ENCODE measurements at places on chromosomes 5 and 9.

- DNase-seq: no peak
These were observed 161.7 kb upstream of the MVB12B start for GRCh38 chr9:126164796-126165525.

DNA sequence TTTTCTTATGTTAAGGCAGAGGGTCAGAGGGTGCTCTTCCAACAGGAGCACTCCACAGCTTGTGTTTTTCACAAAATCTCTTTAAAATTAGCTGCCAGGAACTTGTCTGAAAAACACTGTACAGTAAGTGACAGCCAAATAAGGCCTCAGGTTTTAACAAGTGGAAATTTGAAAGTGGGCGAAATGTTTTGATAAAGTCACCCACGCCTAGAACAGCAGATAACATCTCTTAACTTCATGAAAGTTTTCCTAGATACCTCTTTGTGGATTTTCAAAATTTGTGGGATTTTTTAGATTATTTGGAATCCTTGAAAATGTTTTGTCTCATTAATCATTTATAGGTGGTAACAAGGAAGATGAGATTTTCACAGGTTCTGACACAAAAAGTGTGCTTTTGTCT lies 121.3 kb downstream of the PDE4D start:
- no peak for DNase-seq

DNA sequence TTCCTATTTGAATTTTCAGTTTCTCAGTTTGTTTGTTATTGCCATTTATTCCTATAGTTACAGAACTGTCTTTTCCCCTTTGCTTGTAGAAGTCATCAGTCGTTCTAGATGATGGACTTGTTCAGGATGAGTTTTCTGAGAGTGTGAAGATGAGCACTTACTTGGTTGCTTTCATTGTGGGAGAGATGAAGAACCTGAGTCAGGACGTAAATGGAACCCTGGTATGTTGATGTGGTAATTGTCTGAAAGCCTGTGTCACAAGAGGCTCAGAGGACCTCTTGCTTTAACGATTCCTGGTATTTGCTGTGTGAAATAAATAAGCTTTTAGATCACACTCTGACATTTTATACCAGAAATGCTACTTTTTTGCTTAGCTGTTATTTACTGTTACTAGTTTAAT lies 50.6 kb downstream of the LNPEP start:
- no peak for DNase-seq

- DNase-seq: no peak
These were observed 127.4 kb upstream of the ATP10B start for GRCh38 chr5:160979385-160979784.

DNA sequence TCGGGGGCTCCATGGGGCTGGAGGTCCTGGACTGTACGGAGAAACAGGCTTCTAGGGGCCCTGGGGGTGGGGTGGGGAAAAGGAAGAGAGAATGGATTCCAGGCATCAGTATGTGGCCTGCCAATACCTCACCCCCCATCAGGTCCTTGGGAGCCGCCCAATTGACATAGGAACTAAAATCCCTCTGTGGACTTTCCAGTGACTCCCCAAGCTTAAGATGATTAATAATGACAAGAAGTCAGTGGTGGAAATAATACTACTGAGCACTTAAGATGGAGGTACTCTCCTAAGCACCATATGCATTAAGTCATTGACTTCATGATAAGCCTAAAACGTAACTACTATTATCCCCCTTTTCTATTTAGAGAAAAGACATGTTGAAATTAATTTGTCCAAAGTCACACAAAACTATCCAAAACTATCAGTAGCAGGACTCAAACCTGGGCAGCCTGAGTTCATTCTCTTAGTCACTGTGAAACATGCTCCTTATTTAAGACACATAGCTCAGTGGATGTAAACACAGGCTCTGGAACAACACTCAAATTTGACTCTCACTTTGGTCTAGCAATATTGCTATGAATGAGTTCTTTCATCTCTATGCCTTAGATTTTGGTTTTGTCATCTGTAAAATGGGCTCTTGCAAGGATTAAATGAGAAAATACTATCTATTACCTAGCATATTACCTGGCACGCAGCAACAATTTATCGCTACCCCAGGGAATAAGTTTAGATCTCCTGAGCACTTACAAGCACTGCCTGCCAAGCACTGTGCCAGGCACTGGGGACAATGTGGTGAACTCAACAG lies 9.5 kb downstream of the SPRY4 start:
- DNase-seq: no peak

DNA sequence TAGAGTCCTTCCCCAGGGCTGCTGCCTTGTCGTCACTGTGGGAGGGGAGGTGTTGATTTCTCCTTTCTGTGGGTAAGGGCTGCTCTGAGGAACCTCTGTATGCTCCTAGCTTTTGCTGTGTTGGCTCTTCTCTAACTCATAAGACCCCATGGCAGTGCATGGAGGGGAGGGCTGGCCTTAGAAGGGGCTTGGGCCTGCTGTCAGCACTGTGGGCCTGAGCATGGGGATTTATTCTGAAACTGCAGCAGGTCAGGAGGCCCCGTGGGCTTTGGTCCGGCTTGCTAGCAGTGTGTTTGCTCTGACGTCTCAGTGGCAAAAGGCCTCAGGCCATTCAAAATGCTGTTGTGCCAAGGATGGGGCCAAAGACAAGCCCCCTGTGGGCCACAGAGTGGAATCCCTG lies 6.8 kb downstream of the FGF18 start:
- DNase-seq: no peak

GRCh38 chr5:76345582-76345981 lies 57.5 kb upstream of the IQGAP2 start:
- DNase-seq: no peak

DNA sequence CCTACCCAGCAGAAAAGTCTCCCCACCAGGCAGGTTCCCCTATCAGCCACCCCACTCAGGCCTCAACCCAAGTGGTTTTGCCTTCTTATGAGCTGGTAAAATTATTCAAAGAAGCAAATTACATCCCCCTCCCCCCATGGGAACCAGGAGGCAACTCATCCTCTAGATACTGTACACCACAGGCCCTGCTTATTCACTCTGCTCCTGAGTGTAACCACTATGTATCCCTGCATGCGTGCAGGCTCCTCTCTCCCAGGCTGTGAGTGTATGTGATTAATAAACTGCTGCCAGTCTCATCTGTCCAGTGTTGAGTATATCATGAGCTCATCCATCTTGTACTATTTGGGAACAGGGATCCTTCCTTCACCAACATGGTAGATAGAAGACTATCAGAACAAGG lies 8.6 kb downstream of the KCTD16 start:
- DNase-seq: no peak

- DNase-seq: no peak
These were observed 3.3 kb downstream of the LPAR1 start for GRCh38 chr9:111034898-111035539.

- DNase-seq: no peak
These were observed 5.2 kb downstream of the F2R start for GRCh38 chr5:76720988-76721569.

GRCh38 chr9:131605770-131606590 lies 60.7 kb downstream of the PRRT1B start:
- DNase-seq: no peak

- DNase-seq: no peak
These were observed 65.4 kb upstream of the ANKRD55 start for GRCh38 chr5:56298336-56299090.

DNA sequence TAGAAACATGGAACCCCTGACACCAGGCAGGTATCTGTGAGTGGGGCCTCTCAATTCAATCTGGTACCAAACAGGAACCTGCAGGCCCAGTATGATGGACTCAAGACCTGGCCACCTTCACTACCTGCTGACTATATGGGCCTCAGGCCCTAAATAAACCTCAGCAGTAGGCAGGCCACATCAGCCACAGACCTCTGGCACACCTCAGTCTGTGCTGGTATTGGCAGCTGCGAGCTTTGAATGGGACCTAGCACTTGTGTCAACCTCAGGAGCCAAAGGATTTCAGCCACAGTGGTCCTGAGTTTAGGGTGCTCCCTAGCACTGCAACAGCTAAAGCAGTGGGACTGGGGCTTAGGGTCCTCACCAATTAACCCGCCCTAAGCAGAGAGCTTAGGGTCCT lies 325.5 kb downstream of the ZNF608 start:
- no peak for DNase-seq

DNA sequence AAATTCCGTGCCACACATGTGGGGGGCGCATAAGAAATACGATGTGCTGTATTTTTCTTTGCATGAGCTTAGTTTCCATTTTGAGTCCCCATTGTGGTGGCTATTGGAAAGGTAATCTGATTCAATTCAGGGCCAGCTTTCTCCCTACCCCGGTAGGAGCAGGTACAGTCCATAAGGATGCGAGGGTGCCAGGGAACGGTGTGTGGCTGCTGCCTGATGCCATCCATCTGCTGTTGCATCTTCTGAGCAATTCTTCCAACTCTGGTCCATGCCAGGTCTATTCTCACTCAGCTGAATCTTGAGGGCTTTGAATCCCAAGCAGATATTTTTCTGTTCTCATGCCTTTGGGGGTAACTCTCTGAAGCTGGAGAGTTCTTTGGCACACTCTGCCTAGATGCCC lies 392.7 kb downstream of the AGTPBP1 start:
- DNase-seq: no peak

All from NCI-H1092 (cell line).